Smooth muscle cell of bladder (primary cell): ENCODE measurements at places on chromosomes 3 and 15. TPM values are rescaled to one million over a fixed set of nuclear protein-coding genes. Genes with fewer than 3 reads are reported as not detected.

The UROC1 gene
- not detected in 2 replicates for total RNA-seq

The CCDC13 gene
- 0.74 and 1.1 TPM in 2 replicates for total RNA-seq

The NGRN gene
- 67.6 and 87.6 TPM in 2 replicates for total RNA-seq

The CAND2 gene
- total RNA-seq, result 3.1 and 3.2 TPM in 2 replicates

The CFAP161 gene
- not detected in 2 replicates for total RNA-seq
